CD4-positive, alpha-beta T cell treated with Interleukin-15 for 1 hour (primary cell): ENCODE measurements at places on chromosomes 1 and 21.

DNA sequence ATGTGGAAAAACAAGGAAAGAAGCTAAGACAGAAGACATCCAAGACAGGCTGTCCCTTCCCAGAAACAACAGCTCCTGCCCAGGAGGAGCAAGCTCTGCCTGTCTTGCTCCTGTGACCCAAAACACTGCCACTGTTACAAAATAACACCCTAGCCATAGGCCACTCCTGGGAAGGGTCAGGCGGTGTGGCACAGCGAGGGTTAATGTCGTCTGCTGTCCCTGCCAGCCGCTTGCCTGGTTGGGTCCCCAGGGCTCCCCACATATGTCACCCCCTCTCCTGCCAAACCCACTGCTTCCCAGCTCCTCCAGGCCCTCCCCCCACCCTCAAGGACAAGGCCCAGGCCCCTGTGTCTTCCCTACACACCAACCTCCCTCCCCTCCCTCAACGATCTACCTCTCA is 3.9 kb upstream of the NHLH1 start:
- no peak for DNase-seq

- DNase-seq = peak; percentile 72
Measured at GRCh38 chr1:110011527-110012041, 22.8 kb upstream of the STRIP1 start.

- no peak for DNase-seq
Measured at GRCh38 chr21:15059397-15059796, 5.4 kb downstream of the NRIP1 start.

- no peak for DNase-seq
Measured at GRCh38 chr1:207996636-207997035, 85.7 kb upstream of the CD34 start.

DNA sequence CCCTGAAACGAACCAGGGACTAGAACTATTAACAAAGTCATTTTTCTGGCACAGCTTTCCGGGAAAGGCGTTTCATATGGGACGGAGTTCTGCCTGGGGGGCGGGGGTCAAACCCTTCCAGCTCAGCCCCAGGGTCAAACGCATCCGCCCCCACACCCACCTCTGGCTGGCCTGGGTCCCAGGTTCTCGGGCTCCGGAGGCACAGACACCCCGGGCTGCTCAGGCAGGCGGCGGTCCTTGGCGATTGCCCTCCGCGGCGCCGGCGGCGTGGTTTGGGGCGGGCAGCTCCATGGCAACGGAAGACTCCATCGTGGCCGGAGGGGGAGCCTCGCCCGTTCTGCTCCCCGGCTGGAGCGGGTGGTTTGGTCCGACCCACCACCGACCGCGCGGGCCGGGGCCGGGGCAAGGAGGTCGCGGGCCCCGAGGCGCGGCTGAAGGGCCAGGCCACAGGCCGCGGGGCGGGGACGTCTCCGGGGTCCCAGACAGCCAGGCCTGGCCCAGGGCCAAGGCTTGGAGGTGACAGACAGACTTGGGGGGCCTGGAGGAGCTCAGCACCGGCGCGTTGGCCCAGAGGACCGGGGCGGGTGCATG is at the start of gene CFAP74:
Gene CFAP74 (minus strand): TSS at position 246 of the 591 bp plus-strand sequence. CDS start 12,830 bp downstream, outside the sequence.
- no peak for DNase-seq

DNA sequence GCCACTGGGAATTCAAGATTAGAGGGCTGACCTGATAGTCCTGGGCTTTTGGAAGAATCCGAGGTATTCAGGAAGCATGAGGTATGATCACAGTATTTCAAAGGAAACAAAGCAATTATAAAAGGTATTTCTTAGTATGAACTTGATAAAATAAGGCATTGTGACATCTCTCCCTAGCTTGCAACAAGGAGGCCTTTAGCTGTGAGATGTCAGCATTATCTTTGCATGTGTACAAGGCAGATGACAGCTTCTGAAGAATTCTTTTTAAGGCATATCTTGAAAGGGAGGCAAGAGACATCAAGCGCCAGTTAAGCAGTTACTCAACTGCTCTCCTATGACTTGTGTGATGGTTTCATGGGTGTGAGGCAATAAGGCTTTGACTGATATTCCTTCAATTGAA is 1123.7 kb downstream of the PLA2G4A start:
- DNase-seq = no peak

DNA sequence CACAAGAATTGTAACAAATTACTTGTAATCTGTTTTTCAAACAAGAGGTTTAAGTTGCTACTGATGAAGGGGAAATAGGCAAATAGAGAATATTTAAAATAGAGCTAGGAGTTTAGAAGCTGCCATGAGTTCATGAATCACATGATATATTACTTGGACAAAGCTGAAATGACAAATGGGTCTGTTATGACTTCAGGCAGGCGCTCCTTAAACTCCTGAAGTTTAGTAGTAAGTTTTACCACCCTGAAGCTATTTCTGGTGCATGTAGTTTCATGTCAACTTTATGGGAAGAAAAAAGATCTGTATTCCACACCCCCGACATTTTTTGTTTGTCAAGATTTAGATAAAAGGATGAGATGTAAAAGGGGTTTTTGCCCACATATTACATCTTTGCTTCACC is 58.5 kb downstream of the PLA2G4A start:
- DNase-seq = no peak

DNA sequence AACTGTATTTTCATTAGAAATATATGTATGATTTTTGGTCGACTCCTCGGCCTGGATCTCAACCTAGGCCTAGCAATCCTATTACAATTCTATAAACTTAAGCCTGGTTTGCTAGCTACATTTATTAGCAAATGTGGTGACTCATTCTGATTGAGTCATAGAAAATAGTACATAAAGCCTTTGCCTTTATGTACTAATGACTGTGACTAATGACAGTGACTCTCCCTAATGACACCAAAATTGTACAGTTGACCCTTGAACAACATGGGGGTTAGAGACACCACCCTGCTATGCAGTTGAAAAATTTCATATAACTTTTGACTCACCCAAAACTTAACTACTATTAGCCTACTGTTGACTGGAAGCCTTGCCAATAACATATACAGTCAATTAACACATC is 78.9 kb downstream of the CLEC20A start:
- no peak for DNase-seq

GRCh38 chr1:56991576-56991975 is 25.8 kb upstream of the C8B start:
- DNase-seq = no peak

GRCh38 chr1:98289311-98289710 is 368.5 kb upstream of the DPYD start:
- DNase-seq = no peak

DNA sequence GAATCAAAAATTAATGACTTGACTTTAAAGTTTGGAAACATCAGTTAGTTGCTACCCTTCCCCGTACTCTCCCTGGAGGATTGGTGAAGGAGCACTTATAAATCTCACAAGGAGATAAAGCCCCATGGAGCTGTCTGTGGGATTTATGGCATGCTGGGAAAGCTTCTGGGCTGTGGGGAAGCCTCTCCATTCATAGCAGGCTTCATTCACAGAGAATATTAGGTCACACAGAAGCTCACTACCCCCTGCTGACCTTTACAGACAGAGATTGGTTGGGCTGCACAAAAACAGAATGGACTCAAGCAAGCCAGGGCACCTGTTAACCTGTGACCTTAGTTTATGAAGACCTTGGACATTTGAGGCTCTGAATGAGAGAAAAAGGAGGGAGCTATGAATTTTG is 32.1 kb downstream of the RGL1 start:
- DNase-seq = no peak

DNA sequence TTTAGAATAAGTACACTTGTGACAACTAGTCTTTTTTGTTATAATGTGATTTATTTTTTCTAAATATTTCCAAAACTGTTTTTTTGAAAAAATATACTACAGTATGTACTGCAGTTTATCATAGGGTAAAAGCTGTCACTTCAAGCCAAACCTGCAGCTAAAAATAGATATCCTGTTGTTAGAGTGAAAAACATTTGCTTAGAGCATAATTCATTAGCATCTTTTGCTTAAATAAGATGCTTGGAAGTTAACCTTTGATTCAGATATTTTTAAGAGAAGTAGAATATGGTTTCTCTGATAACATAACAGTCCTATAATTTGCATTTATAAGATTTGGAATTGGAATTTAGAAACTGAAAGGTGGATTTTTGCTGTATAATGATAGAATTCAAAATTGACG is 21.5 kb downstream of the PRKACB start:
- no peak for DNase-seq

DNA sequence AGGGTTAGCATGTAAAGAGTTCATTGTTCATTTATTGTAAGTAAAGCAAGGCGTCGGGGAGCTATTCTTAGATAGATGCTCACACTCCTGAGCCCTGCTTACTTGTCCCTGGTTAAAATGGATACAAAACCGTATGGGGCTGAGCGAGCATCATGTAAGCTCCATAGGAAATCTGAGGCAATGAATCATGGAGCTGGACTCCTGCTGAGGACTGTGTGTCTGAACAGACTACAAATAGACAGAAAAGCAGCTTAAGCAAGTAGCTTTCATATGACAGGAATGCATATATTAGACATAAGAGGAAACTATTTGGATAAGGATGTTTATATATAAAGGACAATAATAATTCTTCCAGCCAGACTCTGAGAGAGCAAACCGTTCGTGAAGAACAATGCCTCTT is 604.9 kb upstream of the PTBP2 start:
- DNase-seq = no peak

- no peak for DNase-seq
Measured at GRCh38 chr21:34980423-34981115, 68.5 kb downstream of the RUNX1 start.

GRCh38 chr1:196607981-196608380 is 259 bp downstream of the KCNT2 start:
- no peak for DNase-seq

DNA sequence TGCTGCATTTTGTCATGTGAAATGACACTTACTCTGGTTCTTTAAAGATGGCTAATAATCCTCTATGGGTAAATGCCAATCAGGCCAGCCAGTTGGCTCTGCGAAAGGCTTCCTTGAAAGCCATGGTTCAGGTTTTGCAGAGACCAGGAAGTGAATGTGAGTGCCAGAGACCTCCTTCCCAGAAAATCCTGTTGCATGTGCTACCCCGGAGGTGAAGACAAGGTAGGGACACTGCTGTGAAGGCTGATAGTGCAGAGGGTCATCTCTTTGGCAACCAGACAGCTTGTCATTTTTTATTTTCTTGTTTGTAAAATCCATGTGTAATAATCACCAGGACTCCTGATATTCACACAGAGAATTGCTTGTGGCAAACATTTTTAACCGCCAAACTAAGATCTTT is 18.7 kb downstream of the LRRC8D start:
- no peak for DNase-seq

DNA sequence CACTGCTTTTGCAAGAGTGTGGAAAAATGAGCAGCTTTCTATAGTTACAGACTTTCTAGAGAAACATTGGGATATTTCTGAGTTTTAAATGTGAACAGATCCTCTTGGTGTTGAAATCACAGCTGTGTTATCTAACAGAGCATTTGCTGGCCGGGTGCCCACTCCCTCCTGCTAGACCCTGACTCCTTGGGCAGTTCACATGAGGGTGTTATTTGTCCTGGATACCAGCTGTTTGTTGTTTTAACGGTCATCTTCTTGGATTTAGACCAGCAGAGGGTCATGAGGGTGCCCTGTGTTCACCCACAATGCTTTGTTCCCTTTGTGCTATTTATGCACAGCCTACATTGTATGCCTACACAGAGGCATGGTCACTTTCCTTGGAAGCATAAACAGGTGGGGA is 67.1 kb downstream of the CENPF start:
- DNase-seq = no peak

- DNase-seq = peak; percentile 16
Measured at GRCh38 chr1:1183833-1184775, 10.4 kb downstream of the TTLL10 start.

DNA sequence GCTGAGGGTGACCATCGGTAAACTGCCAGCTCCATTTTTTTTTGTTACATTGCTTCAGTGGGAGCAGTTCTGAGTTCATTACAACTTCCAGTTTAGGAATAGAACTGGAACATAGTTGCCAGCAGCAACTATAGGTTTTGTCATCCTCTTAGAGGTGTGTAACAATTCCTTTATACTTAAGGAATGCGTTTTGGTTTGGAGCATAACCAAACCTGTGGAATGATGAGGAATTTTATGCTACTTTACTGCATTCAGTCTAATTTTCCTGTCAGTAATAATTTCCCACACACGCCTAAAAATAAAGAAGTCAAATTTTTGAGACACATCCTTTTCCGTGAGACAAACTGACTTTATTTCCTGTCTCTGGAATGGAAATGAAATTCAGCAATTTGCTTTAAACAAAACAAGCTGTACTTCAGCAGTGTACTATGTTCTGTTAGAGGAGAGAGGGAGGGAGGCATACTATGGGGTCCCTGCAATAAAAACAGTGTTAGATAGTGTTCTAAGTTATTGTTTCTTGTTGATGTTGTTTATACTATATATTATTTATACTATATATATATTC is 4.8 kb upstream of the AMPD1 start:
- no peak for DNase-seq

GRCh38 chr1:1370771-1371300 is 4.2 kb downstream of the AURKAIP1 start:
- no peak for DNase-seq
